ENCODE measurements at places on chromosomes 3 and 15.
A peak's percentile ranks its signal among the peaks of the same experiment; 100 is the strongest.

DNA sequence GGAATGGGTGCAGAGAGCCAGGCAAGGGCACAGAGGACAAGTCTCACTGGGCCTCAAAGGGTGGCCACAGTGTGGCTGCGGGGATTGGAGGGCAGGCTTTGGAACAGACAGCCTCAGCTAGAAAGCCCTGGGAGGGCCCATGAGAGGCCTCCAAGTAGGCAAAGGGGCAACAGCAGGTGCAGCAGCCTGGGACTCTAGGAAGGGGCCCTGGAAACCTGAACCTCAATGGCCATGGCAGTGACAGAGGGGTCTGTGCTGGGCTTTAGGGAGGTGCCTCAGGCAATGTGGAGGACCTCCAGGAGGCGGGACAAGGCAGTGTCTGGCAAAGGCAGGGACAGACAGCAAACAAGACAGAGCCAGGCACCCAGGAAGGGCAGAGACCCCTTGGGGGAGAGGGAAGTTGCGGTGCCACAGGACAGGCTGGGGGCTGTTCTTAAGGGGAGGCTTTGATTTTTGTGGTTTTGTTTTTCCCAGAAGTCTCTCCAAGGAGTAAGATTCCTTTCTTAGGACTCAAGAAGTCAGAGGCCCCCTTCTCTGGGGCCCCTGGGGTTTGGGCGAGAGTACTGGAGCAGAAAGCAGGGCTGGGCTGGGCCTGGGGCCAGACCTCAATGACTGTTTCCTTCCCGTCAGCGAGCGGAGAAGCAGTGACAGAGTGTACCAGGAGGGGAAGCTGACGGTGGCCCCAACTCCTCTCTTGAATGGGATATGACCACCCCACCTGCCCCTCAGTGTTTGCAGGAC is 9.7 kb downstream of the STOML1 start:
- peak; percentile 60 for DNase-seq

DNA sequence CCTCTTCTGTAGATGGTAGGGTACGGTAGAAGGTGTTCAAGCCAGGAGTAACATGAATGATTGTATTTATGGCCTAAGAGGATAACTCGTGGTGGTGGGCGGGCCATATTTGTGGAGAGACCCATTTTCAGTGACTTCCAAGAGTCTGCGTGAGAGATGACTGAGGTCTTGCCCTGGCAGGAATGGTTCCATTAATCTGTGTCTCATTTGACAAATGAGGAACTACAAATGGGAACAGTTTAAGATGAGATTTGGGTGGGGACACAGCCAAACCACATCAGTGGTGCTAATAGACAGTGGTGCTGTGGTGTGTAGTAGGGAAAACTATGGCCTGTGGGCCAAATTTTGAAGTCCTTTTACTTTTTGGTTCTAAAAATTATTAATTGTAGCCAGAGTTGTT is 47.1 kb downstream of the FLNB start:
- no peak for DNase-seq

- no peak for DNase-seq
Observed at GRCh38 chr3:116046350-116046749, 398.9 kb downstream of the LSAMP start.

DNA sequence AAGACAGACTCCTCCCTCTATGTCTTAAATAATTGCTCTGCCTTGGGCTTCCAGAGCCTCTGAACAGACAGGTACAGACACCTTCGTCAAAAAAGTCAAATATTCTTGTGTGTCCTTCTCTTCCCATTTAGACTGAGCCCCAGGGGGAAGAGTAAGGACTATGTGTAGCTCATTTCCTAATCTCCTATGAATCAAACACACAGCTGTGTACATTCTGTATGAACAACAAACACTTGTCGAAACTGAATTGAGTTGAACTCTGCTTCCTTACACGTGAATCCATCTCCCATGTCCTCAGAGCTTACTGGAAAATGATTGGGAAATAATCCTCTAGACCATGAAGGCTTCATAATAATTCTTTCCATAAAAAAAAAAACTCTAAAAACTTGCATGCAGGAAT is 80.8 kb downstream of the MOBP start:
- DNase-seq: no peak

DNA sequence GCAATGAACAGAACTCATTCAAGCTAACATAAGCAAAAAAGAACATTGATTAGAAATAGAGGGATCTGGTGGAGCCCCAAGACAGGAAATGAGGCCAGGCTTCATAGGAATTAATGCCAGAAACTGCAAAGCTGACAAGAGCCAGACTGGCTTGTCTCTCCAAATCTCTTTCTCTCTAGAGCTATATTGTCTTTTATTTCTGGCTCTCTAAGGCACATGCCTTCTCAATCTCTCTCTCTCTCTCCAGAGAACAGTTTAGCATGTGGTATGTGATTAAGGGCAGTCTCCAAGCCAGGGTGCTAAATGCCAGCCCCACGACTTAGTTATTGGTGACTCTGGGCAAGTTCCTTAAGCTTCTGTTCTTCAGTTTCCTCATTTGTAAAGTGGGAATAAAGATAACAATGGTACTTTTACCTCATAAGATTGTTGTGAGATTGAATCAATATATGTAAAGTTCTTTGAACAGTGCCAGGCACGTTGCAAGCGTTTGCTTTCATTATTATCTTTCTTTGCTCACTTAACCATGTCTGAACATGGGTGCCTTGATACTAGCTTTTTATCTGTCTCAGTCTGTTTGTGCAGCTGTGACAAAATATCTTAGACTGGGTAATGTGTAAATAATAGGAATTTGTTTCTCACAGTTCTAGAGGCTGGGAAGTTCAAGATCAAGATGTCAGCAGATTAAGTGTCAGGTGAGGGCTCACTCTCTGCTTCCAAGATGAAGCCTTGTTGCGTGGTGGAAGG is 123.2 kb downstream of the BDH1 start:
- DNase-seq: no peak

GRCh38 chr3:100163787-100164186 is 49.5 kb upstream of the FILIP1L start:
- DNase-seq: no peak
